ENCODE measurements at places on chromosomes 12 and 14.

GRCh38 chr14:72063761-72064282 is 131.6 kb downstream of the RGS6 start:
- DNase-seq, result no peak

DNA sequence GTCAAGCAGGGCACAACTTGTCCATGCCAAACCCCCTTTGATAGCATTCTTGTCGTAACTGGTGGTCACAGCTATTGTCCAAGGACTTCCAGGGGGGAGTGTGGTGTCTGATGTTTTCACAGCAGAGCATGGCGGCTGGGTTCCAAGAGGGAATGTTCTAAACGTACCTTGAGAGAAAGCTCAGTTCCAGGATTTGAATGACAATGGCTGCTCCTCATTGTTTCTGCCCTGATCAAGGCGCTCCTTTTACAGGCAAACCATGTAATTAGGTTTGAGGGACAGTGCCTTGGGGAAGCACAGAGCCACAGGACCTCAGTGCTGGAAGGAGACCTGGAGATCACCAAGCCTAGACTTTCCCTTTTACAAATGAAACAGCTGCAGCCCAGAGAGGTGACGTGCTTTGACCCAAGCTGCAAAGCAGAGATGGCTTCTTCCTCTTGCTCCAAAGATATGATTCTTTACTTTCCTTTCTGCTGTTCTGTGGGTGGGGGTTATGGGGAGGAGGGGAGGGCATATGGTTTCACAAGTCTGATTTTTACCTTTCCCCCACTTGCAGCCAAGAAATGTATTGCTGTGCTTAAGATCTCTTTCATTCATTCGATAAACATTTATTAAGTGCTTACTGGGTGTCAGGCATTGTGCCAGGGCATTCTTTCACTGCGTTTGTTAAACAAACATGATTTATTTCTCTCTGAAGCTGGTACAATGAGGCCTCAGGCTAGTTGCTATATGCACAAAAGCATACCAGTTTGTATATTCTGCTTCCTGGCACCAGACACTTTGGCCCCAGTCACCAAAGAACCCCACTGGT is 172.8 kb downstream of the KTN1 start:
- DNase-seq, result no peak

DNA sequence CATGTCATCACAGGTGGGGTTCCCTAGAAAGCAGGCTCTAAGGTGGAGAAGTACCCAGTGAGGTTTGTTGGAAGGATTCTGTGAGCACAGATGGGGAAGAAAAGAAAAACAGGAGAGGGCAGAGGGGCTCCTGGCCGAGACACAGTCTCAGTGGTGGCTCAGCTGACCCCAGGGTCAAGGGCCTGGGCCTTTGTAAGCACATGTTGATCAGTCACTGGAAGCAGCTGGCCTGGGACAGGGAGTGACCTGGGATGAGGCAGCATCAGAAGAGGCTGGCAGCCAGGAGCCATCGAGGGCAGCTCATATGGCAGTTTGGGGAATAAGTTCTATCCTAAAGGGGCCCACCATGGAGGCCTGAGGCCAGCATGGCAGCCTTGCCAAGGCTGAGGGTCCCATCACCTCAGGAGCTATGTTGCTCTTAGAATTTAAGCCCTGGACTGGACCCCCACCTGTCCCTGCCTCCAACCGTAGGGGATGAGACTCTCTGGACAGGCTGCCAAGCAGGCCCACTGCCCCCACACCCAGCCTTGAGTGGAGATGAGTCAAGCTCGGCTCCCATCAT is 6.3 kb upstream of the TMEM179 start:
- DNase-seq, result no peak

DNA sequence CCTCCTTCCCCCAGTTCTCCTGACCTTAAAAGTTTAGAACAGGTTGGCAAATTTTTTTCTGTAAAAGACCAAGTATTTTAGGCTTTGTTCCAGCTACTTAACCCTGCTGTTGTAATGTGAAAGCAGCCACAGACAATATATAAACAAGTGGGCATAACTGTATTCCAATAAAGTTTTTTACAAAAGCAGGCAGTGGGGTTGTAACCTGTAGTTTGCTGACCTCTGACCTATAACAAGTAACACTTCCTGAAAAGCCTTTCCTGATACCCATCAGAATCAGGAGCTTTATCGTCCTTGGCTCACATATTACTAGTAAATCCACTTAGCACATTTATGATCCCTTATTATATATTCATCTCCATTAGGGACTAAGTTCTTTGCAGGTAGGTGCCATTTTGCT is 13.1 kb upstream of the SMARCC2 start:
- no peak for DNase-seq

GRCh38 chr12:2667716-2668440 is 126.9 kb upstream of the FKBP4 start:
- DNase-seq, result no peak

DNA sequence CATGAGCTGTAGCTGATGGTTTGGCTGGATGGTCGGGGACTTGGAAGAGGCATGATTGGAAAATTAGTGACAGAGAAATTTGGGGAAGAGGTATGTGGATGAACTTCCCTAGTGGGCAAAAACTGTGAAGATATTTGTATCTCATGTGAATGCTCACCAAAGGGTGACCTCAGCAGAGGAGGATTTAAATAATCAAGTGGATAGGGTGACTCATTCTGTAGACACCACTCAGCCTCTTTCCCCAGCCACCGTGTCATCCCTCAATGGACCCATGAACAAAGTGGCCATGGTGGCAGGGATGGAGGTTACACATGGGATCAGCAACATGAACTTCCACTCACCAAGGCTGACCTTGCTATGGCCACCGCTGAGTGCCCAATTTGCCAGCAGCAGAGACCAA is 60.8 kb upstream of the KRAS start:
- no peak for DNase-seq

- no peak for DNase-seq
Observed at GRCh38 chr12:44921736-44922135, 45.6 kb upstream of the NELL2 start.

DNA sequence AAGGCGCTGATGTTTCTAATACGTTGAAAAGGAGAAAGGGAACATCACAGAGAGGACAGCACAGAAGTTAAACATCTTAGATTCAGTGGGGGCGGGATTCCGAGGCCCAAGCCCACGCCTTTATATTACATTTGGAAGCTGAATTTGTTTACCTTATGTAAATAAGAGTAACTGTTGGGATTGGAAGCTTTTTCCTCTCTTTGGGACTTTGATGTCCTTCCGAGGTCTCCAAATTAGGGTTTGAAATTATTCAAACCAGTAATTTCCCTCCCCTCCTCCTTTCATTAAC is 6.4 kb downstream of the FOXA1 start:
- no peak for DNase-seq

- no peak for DNase-seq
Observed at GRCh38 chr14:85252011-85252410, 277.9 kb upstream of the FLRT2 start.
